A549 treated with AZD2906 at 1 μM for 4 hours (cell line): ENCODE measurements at places on chromosomes 6 and 20. TPM values are rescaled to one million over a fixed set of nuclear protein-coding genes. Genes with fewer than 3 reads are reported as not detected.

The HLA-DRA gene
- not detected in 5 replicates for total RNA-seq

The ZSCAN9 gene
- 6.1 to 8.0 TPM (median 6.8 TPM) in 5 replicates for total RNA-seq

The GINS1 gene
- total RNA-seq: 30.0 to 36.5 TPM (median 33.5 TPM) in 5 replicates

The MLIP gene
- 0.09 TPM in 1 of 5 replicates, not detected in the others for total RNA-seq

The PTK6 gene
- 2.7 to 4.0 TPM (median 3.2 TPM) in 5 replicates for total RNA-seq

The B3GALT4 gene
- 0.67 to 1.0 TPM (median 0.95 TPM) in 5 replicates for total RNA-seq

The TREML2 gene
- total RNA-seq: not detected in 5 replicates

The PKHD1 gene
- total RNA-seq: not detected in 5 replicates

The HLA-DQB1 gene
- total RNA-seq: not detected in 5 replicates

The ZSCAN26 gene
- total RNA-seq: 3.6 to 5.4 TPM (median 4.2 TPM) in 5 replicates
